ENCODE measurements at places on chromosomes 1 and 21.

- DNase-seq = no peak
These were observed 129.6 kb downstream of the USH2A start for GRCh38 chr1:216293683-216294082.

GRCh38 chr1:68361346-68361910, 88.3 kb downstream of the RPE65 start:
- no peak for DNase-seq

DNA sequence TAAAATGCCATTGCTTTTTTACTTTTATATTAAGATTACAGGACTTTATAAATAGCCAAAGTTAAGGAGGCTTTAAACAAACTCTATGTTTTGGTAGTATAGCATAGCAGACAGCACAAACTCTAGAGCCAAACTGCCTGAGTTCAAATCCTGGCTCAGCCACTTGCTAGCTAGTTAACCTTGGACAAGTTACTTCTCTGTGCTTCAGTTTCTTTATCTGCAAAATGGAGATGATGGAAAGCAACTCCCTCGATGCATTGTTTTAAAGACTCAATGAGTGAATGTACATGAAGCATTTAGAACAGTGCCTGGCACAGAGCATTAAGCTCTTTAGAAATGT, 21.3 kb downstream of the C1QB start:
- DNase-seq = no peak

DNA sequence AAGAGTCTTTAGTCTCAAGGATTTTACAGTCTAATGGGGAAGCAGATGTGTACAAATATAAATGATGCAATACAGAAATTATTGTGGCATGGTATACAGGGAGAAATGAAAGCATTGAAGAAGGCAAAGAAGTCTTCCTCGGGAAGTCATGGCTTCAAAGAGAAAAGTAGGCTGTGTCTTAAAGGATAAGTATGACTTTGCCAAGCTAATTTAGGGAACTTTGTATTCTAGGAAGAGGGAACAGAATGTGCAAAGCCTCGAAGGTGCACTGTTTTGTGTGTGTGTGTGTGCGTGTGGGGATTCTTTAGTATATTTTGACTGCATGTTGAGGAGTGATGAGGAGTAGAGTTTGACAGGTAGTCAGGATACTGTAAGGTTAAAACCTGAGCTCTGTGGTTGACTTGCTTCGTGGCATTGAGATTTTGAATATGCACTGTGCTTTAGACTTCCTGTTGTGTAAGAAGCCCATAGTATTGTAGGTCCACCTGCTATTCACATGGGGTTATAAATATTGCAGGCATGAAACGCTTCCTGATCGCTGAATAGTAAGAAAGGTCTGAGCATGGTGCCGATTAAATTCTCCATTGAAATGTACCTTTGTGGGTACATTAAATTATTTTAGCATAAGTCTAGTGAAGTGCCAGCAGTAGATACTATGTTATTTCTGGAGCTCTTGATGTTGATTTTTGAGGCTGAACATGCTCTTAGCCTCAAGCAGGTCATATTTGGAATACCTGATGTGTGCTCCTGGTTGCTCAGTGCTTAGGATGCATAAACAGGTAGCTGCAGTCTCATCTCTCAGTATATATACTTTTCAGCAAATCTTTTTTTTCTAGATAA, 8.0 kb downstream of the SMAP2 start:
- DNase-seq = no peak

DNA sequence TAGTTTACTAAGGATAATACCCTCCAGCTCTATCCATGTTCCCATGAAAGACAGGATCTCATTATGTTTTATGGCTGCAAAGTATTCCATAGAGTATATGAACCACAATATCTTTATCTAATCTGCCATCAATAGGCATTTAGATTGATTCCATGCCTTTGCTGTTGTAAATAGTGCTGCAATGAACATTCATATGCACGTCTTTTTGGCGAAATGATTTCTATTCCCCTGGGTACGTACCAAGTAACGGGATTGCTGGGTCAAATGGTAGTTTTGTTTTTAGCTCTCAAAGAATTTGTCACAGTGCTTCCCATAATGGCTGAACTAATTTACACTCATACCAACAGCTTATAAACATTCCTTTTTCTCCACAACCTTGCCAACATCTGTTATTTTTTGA, 750.9 kb downstream of the BRINP3 start:
- DNase-seq = no peak

GRCh38 chr1:157092831-157093230, 6.8 kb downstream of the ETV3L start:
- no peak for DNase-seq
